Hepatic stellate cell (primary cell): ENCODE measurements at places on chromosomes 5 and 9.

GRCh38 chr9:35700031-35700430, 10.3 kb upstream of the TPM2 start:
- no peak for DNase-seq

DNA sequence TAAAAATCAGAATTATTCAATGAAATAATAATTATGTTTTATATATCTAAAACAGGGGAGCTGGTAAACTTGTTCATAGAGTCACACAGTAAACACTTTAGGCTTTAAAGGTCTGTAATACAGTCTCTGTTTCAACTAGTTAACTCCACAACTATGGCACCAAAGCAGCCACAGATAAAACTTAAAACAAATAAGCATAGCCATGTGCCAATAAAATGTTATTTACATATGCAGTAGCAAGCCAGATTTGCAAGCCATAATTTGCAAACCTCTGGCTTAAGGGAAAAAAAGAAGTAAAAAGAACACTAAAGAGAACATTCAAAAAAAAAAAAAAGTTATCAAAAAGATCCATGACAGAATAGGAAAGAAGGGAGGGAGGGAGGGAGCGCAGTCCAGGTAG, 24.9 kb downstream of the RICTOR start:
- DNase-seq: no peak

- no peak for DNase-seq
These were observed 1.9 kb downstream of the ABO start for GRCh38 chr9:133273098-133273497.

DNA sequence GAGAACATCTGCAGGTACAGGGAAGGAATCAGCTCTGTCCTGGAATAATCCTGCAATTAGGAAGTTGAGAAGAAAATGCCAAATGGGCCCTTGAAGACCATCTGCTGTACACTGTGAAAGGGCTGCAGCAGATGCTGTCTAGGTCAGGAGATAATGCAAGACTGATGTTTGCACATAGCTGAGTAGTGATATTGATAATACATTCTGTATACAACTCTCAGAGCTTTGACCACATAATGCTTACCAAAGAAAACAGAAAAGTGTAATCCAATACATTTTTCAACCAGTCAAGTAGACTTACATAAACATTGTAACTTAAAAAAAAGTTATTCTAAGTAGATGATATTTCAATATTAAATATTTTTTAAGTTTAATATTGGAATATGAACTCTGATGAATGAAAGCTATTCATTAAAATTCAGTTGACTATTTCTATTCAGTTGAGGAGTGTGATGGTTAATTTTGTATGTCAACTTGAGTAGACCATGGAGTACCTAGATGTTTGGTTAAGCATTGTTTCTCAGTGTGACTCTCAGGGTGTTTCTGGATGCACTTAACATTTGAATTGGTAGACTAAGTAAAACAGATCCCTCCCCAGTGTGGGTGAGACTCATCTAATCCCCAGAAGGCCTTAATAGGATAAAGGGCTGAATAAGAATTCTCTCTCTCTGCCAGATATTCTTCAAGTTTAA, 380.1 kb upstream of the PRR16 start:
- no peak for DNase-seq

DNA sequence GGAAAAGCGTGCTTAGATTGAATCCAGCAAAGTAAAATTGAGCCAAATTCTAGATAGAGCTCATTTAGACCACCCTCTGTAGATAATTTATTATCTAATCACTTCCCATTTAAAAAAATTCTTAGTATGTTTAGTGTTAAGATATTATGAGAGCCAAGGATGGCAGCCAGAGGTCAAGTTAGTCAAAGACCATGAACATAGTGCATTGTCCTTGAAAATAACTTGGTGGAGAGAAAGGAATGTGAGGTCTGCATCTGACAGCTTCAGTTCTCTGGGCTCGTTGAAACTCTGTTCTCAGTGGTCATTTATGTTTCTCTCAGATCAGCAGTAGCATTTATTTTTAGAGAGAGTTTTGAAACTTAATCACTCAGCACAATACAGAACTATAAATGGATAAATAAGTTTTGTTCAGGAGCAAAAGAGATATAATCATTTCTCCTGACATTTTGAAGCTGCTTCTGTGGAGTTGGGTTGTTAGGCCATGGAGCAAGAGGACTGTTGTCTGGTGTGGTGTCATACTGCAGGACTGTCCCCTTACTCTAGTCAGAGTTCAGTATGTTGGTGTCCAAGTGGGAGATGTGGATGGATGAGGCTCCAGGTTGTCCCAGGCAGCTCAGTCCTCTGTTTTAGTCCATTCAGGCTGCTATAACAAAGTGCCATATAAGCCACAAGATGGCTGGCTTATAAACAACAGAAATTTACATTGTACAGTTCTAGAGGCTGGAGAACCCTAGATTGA, 337.7 kb downstream of the FBXL7 start:
- DNase-seq: no peak

DNA sequence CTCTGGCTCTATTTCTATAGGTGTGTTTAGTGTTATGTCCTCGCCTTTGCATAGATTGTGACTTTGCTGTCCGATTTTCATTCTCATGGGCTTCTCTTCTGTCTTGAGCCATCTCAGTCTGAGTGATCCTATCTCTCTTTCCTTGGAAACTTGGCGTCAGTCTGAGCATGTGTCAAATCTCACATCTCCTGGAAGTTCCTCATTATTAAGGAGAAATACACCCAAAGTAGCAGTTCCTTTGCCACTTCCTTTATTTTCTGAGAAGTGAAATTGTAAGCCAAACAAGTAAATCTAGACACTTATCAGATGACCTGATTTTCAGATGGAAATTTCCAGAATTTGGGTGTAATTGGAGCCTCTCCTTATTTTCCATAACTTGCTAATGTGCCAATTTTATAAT, 126.9 kb upstream of the ANKH start:
- DNase-seq: no peak

DNA sequence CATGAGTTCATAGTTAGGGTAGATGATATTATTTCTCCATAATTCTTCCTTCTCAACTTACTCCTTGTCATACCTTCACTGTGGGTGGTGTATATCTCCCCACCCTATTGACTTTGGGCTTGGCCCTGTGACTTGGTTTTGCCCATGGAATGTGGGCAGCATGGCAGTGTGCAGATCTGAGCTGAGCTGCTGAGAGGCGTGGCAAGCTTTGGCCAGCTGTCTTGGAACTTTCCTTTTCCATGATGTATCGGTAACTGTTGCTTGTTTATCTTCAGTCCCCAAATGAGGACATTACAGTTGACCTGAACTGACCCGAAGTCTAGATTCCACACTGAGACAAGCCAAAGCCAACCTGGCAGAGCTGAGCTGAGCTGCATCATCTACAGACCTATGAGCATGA, 70.4 kb downstream of the RALGPS1 start:
- DNase-seq: no peak

DNA sequence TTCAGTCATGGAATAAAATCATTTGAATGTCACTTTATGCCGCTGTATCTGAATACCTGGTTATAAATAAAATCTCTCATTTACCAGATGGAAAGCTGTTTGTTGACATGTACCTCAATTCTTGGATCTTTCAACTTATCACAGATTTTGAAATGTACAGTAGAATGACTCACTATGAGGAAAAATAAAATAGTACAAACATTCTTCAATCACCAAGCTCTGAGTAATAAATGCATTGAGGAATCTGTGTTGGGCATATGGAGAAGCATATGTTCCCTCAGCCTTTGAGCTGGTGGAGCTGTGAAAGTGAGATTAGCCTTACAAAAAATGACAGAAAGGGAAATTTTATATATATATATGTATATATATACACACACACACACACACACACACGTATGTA, 175.4 kb downstream of the KIAA0825 start:
- DNase-seq: no peak

DNA sequence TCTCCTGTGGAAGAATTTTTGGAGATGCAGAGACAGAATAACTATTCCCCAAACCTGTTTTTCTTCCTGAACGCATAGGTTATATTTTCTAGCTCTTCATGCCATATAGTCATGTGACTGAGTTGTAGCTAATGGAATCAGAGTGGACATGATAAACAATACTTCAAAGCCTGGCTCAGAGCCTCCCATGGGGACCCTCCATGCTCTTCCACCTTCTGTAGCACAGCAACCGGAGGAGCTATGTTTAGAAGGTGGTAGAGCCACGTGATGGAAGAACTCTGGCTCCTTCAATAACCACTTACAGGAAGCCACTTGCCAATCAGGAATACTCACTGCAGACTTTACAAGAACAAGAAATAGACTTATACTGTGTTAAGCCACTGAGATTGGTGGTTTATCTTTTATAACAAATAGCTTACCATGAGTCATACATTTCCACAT, 39.2 kb downstream of the NADK2 start:
- no peak for DNase-seq

DNA sequence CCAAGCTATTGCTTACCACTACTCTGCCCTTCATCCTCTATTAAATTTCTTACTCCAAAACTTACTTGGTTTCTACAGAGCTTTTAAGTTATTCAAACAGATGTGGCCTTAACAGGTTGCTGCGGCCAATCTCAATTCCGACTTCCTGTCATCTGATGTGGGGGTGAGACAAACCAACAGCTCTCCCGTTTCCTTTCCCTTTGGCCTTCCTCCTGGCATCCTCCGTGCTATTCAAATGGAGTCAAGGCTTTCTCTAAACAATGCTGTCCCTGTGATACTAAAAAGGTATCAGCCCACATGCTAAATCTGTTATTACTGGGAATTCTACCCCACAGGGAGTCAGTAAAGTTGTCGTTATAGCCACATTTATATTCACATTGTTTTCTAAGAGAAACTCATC, 11.8 kb downstream of the RBM18 start:
- DNase-seq: no peak

- no peak for DNase-seq
These were observed 180.5 kb upstream of the RIOK2 start for GRCh38 chr5:97363577-97363976.

DNA sequence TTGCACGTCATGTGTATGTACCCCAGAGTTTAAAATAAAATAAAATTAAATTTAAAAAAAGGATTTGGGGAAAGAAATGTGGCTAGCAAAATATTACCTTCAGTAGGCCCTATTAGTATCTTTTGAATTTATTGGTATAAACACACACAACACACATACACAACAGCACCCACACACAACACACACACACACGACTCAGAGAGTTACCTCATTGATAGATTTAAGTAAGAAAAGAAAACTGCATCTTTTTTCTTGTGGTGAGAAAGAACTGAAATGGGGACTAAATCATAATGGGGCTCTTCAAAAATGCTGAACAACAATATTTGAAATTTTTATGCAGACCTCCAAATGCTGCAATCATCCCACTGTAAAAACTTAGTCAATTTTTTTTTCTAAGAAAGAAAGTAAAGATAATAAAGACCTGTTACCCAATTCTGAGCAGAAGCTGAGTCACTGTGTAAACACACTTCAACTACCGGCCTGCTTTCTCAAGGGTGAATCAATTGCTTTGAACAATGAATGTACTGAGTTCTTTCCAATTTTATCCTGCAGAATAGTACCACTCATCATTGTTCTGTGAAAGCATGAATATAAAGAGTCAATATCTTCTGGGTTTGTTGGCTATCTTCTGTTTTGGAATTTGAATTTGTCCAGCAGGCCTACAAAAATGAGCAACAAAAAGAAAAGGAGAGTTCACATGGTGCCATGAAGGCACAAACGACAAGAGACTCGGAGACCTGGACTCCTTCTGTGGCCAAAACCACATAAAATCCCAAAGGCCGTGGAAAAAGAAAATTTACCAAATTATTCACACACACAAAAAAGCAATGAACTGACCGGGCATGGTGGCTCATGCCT, 57.9 kb upstream of the CCNG1 start:
- peak; percentile 7 for DNase-seq

- DNase-seq: no peak
These were observed 570.7 kb downstream of the CAAP1 start for GRCh38 chr9:26321935-26322334.

DNA sequence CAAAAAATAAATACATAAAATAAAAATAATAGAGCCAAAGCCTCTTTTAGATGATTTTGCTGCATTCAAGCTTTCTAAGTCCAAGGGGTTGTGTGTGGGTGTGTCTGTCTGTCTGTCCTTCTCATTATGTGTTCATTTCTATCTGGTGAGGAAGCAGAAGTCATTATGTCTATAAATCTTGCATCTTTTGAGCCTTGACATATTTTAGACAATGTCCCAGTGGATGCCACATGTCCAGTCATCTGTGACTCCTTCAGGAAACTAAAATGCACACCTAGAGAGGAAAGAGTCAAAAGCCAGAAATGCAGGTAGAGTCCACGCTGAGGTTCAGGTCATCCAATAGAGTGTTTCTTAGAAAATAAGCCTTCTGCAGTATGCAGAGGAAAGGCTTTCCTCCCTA, 80.9 kb downstream of the GALNT10 start:
- DNase-seq: no peak

- no peak for DNase-seq
These were observed 357.8 kb downstream of the KDM4C start for GRCh38 chr9:7115606-7116005.

GRCh38 chr9:77661566-77662085, 13.5 kb upstream of the GNA14 start:
- DNase-seq: no peak

GRCh38 chr5:168746893-168747640, 167.9 kb upstream of the PANK3 start:
- no peak for DNase-seq

- no peak for DNase-seq
These were observed 4.0 kb downstream of the VAV2 start for GRCh38 chr9:133987946-133988665.

- DNase-seq: peak; percentile 88
These were observed 56.8 kb downstream of the NIPAL4 start for GRCh38 chr5:157516626-157517325.

- no peak for DNase-seq
These were observed 57.7 kb downstream of the GPBP1 start for GRCh38 chr5:57231607-57232006.

GRCh38 chr5:160020964-160021363, 12.0 kb downstream of the TTC1 start:
- no peak for DNase-seq

DNA sequence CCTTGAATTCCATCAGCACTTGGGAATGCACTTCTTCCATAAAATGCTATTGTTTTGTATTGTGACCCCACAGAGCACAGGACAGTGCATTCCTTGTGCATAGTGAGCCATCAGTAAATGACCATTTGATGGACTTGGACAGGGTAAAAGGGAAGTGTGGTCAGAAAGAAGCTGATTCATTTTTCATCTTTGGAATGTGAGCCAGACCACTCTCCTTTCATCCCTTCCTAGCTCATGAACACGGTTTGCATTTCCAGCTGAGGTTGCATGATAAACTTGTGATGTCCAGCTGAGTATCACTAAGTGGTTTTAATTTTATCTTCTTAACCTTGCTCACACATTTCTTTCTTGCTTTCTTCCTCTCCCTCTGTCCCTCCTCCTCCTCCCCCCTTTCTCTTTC, 101.3 kb downstream of the NUDT12 start:
- DNase-seq: peak; percentile 16
